Kidney glomerular epithelial cell (primary cell): ENCODE measurements at places on chromosomes 11 and 22.

DNA sequence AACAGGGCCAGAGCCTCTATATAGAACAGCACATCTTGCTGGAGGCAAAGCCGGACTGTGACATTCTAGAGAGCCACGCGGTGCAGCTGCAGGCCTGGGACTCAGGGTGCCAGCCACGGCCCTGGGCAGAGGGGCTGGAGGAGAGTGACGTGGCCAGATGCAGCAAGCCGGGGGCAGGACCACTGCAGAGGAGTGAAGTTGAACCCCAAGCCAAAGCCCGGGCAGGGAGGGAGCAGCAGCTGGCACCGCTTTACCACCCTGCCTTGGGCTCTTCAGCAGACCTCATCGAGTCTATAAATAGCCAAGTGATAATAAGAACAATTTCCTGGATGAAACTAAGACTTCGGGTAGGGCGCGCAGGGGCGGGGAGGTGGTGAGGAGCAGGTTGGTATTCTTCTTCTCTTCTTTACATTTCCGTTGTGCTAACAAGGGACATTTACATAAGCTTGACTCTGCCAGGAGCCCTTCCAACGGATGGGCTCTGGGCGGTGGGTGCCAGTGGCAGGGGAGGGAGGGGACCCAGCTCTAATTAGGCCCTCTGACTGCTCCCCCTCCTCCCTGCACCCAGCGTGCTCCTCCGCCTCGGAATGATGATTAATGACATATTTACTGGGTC lies 110.2 kb downstream of the ST3GAL4 start:
- no peak for DNase-seq

DNA sequence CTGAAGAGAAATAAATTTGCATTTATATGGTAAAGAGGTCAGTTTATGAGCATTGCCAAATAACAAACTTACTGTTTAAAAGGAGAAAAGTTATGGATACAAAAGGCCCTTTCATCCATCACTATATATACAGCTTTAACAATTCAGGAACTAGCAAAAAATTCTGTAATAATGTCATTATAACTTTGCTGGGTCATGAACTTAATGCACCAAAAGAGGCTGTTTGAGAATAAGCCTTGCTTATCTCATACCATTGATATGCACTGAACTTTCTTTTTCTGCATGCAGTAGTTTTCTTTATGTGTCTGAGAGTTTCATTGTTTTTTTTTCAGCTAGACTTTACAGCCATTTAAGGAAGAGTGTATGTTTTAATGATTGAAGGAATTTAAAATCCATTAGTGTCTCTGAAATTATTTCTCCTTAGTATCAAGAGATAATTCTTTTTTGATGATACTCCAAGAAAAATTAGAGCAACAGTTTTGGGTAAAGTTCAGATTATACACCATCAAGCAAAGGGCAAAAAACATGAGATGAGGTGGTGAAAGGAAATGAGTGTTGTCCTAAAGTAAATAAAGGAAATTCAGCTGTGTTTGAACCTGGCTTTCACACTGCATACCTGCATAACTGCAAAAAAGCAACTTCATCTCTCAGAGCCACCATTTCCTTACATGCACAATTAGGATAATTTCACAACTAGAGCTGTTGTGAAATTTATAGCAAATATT lies 188.2 kb upstream of the ANO3 start:
- no peak for DNase-seq

DNA sequence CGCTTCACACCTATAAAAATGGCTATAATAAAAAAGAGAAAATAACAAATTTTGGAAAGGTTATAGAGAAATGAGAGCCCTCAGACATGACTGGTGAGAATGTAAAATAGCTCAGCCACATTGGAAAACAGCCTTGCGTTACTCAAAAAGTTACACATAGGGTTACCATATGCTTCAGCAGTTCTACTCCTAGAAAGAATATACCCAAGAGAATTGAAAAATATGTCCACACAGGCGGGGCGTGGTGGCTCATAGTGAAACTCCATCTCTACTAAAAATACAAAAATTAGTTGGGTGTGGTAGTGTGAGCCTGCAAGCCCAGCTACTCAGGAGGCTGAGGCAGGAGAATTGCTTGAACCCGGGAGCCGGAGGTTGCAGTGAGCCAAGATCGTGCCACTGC lies 7.6 kb upstream of the JHY start:
- no peak for DNase-seq

GRCh38 chr11:63609971-63610580 lies 4.2 kb downstream of the PLAAT3 start:
- DNase-seq = peak; percentile 36

- no peak for DNase-seq
Observed at GRCh38 chr11:118886681-118887111, 3.0 kb downstream of the CXCR5 start.

DNA sequence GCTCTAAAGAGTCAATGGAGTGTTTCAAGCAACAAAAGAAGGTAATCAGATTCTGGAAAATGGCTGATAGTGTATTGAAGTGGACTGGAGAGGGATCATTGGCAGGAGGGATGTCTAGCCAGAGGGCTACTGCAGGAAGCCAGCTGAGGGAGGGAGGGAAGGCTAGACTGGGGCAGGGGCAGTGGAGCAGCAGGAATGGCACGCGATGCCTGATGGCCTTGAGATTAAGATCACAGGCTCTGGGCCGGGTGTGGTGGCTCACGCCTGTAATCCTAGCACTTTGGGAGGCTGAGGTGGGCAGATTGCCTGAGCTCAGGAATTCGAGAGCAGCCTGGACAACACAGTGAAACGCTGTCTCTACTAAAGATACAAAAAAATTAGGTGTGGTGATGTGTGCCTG lies 47.5 kb upstream of the PRDM11 start:
- no peak for DNase-seq

DNA sequence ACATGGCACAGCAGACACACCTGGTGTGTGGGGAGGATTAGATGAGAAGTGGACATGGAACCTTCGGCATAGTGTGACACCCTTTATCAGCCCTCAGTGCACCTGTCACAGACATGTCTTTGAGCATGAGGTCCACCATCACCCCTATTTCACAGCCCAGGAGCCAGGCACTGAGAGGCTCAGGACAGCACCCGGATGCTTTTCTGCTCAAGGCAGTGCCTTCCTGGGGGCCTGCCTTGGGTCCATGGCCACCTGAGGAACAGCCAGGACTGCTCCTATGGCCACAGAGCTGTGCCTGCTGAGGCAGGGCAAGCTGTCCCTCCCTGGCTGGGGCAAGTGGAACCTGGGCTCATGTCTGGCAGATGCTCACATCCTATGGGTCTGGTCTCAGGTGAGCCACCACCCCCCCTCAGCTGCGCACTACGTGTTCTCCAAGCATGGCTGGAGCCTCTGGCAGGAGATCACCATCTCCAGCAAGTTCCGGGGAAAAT lies 75.8 kb downstream of the MORC2 start:
- DNase-seq = no peak

DNA sequence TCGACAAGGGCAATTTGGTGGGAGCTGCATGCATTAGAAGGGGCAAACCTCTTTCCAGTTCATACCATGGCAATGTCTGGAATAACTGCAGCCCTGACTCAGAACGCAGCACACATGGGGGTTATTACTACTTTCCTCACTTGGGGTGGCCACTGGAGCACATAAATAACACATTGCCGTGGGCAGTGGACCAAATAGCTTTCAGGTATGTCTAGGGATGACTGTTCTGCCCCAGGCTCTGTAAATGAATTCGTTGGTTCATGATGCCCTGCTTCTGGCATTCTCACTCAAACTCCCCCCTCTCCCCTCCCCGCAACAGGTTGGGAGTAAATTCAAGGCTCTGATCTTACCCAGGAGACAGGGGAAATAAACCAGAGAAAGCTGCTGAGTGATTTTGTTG lies 238.0 kb upstream of the PLET1 start:
- peak; percentile 89 for DNase-seq

GRCh38 chr11:9053316-9054035 lies 37.9 kb downstream of the SCUBE2 start:
- peak; percentile 43 for DNase-seq

DNA sequence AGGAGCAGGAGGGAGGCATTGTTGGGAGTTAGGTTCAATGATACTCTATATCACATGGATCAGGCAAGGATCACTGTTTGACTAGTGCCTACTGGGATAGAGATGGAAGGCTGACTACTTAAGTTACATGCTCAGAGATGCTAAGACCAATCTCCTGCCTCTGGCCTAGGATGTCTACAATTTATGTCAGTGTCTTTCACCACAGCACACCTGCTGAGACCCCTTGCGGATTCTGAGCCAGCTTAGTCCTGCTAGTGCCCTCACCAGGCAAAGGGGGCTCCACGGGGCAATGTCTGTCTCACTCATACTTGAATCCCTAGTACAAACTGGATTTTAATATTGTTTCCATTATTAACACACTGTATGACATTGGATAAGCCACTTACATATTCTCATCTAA lies 732.5 kb downstream of the DLG2 start:
- no peak for DNase-seq

- DNase-seq = peak; percentile 93
Observed at GRCh38 chr11:62709247-62710000, 1.9 kb downstream of the GNG3 start.

DNA sequence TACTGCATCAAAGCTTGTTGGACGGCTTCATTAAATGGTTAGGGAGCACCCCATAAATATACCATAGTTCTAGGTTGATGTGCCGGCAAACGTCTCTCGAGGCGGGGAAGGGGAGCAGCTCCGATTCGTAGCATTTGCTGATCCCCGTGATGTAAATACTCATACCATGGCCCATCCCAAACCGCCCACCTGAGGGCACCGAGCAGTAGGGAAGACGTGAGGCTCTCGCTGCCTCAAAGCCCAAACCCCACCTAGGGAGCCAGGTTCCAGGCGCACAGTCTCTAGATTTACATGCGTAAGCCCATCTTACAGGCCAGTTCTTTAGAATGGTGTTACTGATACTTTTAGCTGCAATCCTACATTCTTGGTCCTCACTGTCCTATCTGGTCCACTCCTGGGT lies 124.0 kb downstream of the FEZ1 start:
- no peak for DNase-seq

DNA sequence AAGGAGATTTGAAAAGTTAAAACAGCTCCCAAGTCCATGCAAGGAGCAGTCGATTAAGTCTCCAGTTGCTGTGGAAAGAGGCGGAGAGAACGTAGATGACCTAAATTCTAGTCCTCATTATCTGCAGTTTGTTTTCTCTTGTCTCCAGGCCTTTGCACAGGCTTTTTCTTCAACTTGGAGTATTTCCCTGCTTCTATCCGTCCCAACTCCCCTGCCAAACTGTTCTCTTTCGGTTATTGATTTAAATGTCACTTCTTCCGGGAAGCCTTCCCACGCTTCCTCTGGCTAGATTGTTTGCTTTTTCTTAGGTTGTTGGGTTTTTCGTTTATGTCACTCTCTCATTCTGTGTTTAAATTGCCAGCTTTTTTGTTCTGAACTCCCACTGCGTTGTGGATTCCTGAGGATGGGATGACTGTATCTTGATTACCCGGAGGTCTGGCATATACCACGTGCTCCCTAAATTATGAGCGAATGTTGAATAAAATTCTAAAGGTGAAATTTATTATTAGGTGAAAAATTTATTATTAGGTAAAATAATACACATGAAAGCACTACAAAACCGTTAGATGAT lies 463 bp downstream of the TMEM126B start:
- no peak for DNase-seq

DNA sequence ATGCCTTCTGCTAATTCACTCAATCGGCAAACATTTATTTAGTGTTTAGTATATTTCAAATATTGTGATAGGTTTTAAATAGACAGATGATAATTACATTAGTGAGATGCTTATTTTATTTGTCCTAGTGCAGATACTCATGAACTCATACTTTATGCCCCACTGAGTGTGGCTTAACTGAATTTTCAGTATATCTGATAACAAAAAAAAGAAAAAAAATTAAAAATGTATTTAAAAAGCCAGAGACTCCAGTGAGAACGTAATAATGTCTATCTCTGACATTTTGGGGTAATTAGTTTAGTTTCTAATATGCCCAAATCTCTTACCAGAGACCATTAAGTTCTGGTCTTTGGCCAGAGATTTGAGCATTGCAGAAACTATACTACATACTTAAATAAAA lies 332.6 kb upstream of the CHORDC1 start:
- DNase-seq = no peak

- DNase-seq = no peak
Observed at GRCh38 chr11:10032935-10033334, 261.1 kb downstream of the SBF2 start.

GRCh38 chr11:20489948-20490347 lies 102.4 kb downstream of the PRMT3 start:
- DNase-seq = no peak

DNA sequence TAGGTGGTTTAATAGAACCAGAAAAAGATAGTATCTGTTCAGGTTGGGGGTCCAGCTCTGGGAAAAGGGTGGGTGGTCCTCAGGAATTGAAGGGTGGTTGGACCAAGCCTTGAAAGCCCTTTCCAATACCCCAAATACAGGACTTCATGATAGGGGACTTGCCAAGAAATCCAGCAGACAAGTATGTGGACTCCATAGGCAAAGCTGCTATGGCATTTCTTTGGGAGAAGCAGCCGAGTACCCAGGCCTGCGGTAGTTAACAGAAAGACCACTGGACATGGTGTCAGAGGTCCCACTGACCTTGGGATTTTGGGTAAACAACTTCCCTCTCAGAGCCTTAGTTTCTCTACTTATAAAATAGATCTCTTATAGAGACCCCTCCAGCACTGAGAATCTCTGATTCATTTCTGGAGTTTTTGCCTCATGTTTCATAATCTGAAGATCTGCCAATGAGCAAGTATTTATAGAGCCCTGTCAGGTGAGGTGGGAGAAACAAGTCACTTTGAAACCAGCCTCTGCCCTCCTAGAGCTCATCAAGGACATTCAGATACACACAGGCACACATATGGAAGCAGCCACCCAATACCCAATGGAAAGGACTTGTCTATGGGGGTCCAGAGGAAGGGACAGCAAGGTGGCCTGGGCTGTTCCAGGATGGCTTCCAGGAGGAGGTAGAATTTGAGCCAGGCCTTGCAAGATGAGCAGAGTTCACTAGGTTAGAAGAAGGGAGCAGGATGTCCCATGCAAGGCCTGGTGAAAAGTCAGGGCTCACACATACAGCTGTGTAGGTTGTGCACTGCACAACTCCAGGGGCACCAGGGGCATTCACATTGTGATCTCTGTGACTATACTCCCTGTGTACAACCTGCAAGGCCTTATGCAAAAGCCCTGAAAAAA lies 31.0 kb upstream of the ACCSL start:
- DNase-seq = no peak

- DNase-seq = no peak
Observed at GRCh38 chr11:65525546-65526480, 930 bp downstream of the SCYL1 start.

DNA sequence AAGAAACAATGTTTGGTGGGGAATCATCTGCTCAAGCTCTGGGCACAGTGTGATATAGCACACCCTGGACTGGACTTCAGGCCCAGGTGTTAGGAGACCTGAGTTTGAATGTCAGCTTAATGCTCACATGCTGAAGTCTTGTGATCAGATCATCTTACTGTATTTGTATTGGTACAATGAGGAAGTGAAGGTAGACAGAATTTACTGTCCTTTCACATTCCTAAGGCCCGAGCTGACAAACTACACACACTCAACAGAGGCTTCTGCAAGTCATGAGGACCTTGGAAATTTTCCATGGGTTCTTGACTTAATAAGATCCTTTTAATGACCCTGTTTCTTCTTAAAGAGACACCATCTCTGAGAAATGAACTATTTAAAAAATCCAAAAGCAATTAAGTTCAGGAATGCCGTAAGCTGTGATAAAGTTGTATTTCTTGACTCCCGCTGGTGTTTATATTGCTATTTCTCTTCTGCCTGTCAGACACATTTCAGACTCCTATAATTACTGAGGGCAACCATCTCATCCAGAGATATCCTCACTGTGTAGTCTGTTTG lies 802.0 kb downstream of the DLG2 start:
- no peak for DNase-seq

- no peak for DNase-seq
Observed at GRCh38 chr11:130049328-130049771, 20.3 kb upstream of the APLP2 start.

GRCh38 chr22:20024650-20025397 lies 3.9 kb downstream of the TANGO2 start:
- DNase-seq = no peak
